Progenitor cell of endocrine pancreas (in vitro differentiated cells): ENCODE measurements at places on chromosomes 6 and 20.
A peak's percentile ranks its signal among the peaks of the same experiment; 100 is the strongest.

- no peak for DNase-seq
Measured at GRCh38 chr20:44664131-44664530, 12.6 kb upstream of the ADA start.

DNA sequence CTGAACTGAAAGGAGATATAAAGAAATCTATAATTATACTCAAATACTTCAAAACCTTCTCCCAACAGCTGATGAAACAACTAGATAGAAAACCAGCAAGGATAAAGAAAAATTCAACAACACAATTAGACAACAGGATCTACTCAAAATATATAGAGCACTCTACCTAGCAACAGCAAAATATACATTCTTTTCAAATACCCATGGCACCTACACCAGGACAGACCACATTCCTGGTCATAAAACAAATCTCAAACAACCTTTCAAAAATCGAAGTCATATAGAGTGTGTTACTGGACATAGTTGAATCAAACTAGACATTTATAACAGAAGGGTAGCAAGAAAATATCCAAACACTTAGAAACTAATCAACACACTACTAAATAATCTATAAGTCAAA lies 43.2 kb downstream of the RNF24 start:
- DNase-seq = no peak

DNA sequence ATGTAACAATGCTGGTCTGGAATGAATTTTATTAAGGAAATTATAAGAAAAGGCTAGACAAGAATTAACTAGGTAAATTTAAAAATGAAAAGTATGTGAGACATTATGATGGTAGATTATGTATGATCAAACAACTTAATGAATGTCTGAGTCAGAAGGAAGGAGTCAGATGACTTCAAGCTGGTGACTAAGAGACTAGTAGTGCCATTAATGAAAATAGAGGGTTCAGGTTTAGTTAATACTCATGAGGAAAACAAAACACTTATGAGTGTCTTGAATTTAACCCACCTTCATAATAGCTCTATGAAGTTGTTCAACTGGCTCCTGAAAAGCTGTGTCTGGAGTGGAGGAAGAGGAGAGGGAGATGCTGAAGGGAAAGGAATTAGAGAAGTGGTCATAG lies 256.3 kb downstream of the ADGRB3 start:
- DNase-seq = no peak

DNA sequence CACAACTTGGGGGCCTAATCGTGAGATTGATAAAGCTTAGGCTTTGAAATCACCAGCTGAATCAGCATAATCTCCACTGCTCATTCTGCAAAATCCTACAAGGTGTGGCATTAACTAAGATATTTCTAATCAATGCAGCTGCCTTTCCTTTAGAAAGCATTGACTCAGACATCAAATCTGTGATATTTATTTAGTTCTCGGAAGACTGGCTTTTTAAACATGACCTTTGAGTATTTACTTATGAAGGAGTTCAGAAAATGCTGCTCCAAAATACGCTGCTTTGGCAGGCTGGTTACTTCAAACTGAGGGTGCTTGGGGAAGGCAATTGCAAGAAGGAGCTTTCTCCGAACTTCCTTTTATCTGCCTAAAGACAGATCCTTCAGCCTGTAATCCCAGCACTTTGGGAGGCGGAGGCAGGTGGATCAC lies 23.7 kb upstream of the FUCA2 start:
- DNase-seq = no peak

DNA sequence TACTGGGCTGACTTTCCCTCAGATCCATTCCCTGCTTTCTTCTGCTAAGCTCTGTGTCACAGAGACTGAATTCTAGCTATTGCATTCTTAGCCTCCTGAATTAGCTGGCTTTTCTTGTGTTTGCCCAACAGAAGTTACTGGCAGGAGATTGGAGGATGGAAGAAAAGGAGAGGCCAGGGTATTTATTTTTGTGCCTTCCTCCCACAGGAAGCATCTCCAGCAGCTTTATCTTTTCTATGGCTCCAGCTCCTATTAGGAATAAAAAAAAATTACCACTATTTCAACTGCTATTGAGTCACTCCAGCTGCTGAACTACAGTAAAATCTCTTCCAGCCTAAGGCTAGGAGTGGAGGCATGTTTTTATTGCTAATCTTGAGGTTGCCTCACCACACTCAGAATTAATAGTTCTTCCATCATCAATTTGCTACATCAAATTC lies 492.4 kb downstream of the RFPL4B start:
- DNase-seq = no peak

DNA sequence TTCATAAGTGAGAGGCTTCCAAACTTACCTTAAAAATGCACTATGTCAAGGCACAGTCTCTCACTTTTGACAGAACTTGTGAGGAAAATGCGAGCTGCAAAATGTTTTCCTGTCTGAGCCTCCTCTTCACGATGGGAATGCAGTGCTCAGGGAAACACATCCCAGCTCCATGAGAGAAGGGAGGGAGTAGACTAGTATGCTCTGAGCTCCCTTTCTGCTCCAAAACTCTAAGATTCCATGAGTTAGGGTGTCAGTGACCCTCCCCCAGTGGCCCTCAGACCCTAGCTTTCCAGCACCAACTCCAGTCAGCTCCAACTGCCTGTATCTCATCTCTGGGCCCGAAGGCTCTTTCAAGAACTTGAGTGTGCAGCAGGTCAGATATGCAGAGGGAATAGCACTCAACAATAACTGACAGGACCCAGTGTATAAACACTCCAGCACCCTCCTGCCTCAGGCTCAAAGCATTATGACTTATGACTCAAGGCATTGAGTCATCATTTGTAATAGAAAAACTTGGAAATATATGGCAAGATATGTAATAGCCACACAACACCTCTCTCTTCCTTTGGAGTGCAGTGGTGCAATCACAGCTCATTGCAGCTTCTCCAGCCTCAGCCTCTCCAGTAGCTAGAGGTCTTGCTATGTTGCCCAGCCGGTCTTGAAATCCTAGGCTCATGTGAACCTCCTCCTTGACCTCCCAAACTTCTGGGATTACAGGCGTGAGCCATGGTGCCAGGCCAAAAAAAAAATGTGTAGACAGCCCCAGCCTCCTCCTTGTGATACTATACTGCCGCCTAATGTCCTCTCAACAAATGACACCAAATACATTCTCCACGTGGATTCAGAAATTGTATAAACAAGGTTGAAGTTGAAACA lies 16.7 kb upstream of the ENTPD6 start:
- no peak for DNase-seq

DNA sequence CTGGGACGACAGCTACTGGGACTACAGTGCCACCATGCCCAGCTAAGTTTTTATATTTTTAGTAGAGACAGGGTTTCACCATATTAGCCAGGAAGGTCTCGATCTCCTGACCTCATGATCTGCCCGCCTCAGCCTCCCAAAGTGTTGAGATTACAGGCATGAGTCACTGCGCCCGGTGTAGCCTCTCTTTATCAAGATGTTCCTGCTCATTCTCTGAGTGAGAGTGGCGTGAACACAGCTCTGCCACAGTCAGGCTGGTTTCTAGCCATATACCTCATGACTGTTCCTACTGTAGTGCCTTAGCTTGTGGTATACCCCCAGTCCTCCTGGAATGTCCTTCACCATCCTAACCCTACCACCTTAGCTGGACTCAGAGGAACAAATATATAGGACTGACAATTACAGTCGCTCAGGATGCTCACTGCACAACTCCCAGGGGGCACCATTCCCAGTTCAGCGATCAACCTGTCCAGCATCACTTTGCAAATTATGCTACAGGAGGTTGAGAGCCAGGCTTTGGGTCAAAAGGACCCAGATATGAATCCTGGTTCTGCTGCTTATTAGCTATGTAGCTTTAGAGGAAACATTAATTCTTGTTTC lies 86.3 kb downstream of the CHMP4B start:
- no peak for DNase-seq

DNA sequence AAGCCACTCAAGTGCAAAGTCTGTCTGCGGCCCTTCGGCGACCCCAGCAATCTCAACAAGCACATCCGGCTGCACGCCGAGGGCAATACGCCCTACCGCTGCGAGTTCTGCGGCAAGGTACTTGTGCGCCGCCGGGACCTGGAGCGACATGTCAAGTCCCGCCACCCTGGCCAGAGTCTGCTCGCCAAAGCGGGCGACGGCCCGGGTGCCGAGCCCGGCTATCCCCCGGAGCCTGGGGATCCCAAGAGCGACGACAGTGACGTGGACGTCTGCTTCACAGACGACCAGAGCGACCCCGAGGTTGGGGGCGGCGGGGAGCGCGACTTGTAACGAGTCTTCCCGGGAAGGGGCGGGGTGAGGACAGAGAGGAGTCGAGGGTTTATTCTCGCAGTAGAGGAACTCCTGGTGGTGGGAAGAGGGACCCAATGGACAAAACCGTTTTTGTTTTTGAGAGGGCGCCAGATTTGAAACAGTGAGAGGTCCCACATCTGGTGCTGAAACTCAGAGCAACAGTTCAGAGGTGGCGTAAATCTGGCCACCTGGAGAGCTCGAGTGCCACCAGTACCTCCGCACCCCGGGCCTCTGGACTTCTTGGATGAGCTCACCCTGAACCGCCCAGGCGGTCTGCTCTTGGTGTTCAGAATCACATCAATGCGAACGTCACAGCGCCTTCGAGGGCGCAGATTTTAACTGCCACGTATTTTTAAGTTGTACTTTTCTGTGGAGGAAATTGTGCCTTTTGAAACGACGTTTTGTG lies 8.0 kb downstream of the PRDM13 start:
- no peak for DNase-seq

DNA sequence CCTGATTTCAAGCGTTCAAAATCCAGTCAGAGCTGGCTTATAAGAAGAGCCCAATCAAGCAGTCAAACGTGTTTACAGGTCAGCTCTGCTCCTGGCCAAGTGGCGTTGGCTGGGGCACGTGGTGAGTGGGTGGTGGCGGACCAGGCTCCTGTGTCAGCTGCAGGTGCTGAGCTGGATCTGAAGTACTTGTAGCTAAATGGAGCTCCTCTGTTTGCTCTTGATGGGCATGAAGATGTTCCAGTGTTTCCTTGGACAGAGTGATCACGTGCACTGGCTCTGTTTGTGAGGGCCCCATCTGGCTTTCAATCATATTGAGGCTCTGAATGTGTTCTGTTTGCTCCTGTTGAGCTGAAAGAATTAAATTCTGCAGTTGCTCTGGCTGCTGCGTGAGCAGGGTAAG lies 10.2 kb upstream of the MICAL1 start:
- DNase-seq = no peak

GRCh38 chr20:3243718-3244358 lies 4.8 kb upstream of the SLC4A11 start:
- DNase-seq = no peak

- peak; percentile 79 for DNase-seq
Measured at GRCh38 chr6:160766989-160767646, 65.1 kb downstream of the PLG start.
